ENCODE measurements at places on chromosomes 12 and 14.

GRCh38 chr12:124640056-124640455 is 72.6 kb upstream of the NCOR2 start:
- no peak for DNase-seq

- DNase-seq, result no peak
Observed at GRCh38 chr14:70005281-70005805, 126.1 kb downstream of the SMOC1 start.

DNA sequence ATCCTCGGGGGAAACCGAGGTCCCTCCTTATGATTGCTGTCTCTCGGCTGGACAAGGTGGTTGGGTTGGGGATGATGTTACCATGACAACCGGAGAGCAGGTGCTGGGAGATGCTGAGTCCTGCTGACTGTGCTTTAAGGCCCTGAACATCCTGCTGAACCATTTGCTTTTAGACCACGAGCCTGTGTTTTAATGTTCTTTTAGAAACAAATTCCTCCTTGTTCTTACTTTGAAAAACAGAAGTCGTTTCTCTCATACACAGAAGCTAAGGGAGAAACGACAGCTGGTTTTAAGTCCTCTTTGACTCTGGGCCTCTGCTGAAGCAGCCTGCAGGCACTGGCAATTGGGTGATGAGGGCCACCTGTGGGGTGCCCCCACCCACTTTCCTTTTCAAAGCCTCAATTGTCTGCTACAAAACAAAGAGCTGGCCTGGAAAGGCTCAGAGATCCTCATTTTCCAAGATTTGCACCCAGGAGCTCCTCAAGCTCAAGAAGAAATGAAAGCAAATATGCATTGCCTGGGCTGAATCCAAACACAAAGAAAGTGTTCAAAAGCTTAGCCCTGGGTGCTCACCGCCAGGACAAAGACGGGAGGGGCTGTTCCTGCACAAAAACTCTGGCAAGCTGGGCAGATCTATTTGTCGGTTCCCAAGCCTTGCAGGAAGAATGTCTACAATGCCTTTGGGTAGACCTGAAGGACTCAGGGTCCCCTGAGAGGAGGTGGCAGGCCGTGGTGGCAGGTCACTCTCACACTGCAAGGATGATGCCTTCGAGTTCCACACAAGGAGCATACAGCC is 90.0 kb upstream of the CLMN start:
- DNase-seq, result peak; percentile 54

DNA sequence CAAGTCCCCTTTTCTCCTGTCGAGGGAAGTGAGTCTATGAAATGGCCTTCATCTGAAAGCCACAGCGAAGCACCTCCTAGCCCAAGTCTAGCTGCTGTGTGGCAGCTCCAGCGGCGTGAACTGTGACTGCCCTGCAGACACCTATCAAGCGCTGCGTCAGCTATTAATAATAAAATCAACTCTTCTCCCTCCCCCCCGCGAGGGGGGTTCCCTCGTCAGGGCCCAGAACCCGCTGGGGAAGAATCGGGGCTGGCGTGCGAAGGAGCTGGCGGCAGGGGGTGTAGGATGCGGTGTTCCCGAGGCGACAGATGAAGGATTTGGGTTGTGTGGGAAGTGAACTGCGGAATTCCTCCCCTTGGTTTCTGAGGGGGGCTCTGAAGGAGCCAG is 662 bp upstream of the ATP2A2 start:
- peak; percentile 52 for DNase-seq
